ENCODE measurements at places on chromosomes 1 and 21.
A peak's percentile ranks its signal among the peaks of the same experiment; 100 is the strongest.

DNA sequence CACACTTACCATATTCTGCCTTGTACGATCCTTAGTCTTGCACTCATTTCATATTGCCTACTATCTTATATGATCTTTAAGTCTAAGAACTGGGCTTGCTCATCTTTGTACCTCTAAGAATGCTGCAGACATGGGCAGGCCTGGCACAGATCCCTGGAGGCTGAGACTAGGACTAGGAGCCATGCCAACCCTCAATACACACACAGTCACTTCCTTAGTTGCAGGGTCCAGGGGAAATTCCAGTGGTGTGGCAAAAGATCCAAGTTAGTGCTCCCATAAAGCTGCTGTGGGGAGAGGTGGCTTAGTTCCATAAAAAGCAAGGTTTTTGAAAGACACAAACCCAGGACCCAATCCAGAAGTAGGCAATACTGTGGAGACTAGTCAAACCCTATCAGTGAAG, 59.9 kb downstream of the CYYR1 start:
- no peak for DNase-seq

GRCh38 chr21:35520302-35520701, 471.2 kb upstream of the RUNX1 start:
- no peak for DNase-seq

GRCh38 chr1:207070811-207071210, 17.7 kb downstream of the PFKFB2 start:
- no peak for DNase-seq

GRCh38 chr21:42735061-42735460, 81.6 kb downstream of the PDE9A start:
- DNase-seq: no peak

GRCh38 chr1:40315795-40316594, 1.1 kb downstream of the COL9A2 start:
- no peak for DNase-seq

- no peak for DNase-seq
These were observed 11.6 kb downstream of the STYXL2 start for GRCh38 chr1:167105271-167106118.

GRCh38 chr1:12078938-12079861, 16.1 kb downstream of the TNFRSF8 start:
- no peak for DNase-seq

- DNase-seq: no peak
These were observed 48.8 kb downstream of the PIK3CD start for GRCh38 chr1:9700340-9700739.

- no peak for DNase-seq
These were observed 456.1 kb upstream of the ADAMTS5 start for GRCh38 chr21:27423038-27423437.

DNA sequence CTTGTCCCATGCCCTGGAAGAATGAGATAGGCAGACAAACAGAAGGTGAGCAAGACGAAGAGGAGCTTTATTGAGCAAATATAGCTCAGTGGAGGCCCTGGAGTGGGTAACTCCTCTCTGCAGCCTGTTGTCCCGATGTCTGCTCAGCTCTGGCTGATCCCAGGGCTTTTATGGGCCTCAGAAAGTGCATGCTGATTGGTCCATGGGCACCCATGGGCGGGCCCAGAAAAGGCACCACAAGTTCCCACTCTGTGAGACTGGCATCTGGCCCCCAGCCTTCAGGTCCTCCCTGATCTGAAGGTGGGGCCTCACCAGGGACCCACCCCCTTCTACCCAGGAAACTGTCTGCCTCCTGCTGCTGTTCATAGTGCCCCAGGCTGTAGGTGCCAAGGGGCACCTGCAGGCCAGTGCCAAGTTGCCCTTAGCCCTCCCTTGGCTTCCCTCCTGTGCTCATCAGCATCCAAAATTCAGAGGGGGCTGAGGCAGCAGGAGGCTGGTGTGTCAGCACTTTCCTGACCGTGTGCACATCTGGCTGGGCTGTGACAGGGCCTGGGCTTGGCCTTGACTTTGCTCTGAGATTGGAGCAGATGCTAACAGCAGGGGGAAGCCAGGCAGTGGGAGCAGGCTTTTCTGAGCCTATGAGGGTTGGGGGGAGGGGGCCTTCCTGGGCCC, 35.4 kb downstream of the ACTL8 start:
- no peak for DNase-seq

DNA sequence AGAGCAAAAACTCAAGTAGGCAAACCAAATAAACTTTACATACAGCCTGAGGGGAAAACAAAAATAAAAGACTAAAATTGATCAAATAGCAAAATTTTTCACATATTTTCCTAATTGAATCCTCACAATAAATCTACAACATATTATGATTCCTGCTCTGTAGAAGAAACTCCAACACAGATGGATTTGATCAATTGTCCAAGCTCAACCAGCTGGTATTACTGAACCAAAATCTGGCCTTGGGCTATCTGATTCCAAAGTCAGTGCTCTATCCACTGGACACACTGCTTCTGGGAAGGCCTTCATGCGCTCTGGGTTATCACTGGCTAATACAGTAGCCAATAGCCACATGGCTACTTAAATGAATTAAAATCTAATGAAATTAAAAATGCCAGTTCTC, 39.3 kb downstream of the PCNX2 start:
- no peak for DNase-seq

DNA sequence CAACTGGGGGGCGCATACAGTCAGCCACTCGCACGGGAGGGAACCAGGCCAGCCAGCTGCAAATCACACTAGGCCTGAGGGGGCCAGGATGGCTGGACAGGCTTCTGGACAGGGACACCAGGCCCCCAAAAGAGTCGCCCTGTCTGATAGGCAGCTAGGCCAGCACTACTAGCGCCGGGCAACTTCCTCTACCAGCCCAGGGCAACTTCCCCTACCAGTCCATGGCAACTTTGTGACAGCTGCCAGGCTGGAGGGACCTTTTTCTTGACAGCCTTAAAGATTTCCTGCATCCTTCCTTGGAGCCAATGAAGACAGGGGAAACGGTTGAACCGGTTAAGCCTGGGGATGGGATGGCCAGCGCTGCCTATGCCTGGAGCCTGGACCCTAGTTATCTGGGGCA, 5.1 kb downstream of the IFFO2 start:
- no peak for DNase-seq

DNA sequence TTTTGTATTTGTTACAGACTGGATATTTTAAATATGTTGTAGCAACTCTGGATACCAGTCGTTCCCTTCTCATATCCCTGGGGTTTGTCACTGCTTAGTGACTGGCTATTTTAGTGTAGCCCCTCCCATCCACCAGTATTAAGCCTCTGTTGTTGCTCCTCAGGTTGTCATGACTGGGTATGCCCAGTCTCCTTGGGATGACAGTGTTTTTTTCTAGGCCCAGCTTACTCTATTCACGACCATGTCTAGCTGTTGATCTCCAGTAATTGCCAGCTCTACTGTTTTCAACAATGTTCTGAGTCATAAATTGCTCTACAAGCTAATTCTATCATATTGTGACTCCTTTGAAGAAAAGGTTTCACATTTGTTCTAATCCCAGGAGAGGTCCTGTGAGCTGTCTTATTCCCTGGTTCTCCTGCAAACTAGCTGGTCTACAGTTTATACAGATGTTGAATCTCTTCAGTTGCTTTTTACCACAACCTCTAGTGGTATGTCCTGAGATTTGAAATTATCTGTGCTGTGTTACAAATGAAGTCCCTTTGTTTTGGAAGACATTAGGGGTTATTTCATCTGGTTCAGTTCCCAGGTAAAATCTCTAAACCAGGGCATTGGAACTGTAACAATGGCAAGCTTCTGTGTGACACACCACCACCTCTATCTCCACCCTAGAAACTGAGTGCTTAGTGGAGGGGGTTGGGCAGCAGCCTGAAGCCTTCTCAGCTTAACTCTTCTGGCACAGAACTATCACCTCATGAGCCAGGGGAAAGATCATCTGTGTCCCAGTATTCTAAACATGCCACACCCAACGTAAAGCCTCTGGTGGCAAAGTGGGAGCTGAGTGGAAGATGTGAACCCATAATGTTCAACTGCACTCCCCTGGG, 124.6 kb downstream of the TRIM33 start:
- no peak for DNase-seq

DNA sequence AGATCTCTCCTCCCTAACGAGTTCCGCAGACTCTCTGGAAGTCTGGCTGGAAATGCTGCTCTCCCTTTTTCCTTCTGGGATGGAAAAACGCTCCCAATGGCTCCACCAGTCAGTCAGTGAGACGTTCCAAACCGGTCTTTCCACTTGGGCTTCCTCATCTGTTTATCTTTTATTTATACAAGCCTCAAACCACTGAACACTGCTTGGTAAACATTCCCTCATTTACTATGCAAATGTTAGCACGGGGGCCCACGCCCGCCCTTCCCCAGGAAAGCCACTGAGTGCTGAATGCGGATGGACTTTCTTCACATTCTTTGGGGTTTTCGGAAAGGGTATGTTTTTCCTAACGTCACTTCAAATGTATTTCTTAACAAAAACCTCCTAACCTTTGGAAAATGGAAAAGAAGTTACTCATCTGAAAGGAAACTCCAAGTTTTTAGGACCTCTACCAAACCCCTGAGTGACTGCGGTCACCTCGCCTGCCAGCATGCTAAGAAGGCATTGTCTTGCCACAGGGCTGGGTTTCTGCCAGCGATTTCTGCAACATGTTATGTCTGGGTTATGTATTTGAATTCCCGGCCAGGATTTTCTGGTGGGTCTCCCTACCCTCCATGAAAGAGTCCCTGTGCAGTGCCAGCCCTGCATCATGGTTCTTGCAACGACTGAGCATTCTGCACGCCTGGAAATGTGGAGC, 14.0 kb upstream of the UMODL1 start:
- no peak for DNase-seq

GRCh38 chr21:42213082-42213774, 5.7 kb upstream of the ABCG1 start:
- DNase-seq: no peak

GRCh38 chr1:107953556-107953955, 11.4 kb downstream of the VAV3 start:
- no peak for DNase-seq

GRCh38 chr1:27521861-27522431, 32.0 kb upstream of the WASF2 start:
- DNase-seq: no peak

DNA sequence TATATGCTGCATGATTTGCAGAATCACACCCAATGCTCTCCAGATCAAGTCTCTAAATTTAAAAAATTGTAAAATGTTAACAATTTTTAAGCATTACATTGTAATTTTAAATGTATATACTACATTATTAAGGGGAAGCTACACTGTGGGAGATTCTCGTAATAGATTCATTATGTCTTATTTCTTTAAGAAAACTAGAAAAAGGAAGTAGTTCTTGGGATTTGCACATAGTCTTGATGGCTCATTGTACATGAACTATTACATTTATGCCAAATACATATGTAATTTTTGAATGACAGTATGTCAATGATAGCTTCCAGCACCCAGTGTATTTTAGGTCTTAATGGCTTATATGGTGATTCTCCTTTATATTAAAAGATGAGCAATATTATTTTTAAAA, 250.3 kb downstream of the PTPRC start:
- DNase-seq: no peak

- peak; percentile 98 for DNase-seq
These were observed at the start of gene PTTG1IP for GRCh38 chr21:44873356-44874239. PTTG1IP (minus strand) TSS chr21:44873690; CDS start chr21:44873616, 74 bp downstream.

GRCh38 chr1:157098519-157098918, 1.1 kb downstream of the ETV3L start:
- DNase-seq: no peak

DNA sequence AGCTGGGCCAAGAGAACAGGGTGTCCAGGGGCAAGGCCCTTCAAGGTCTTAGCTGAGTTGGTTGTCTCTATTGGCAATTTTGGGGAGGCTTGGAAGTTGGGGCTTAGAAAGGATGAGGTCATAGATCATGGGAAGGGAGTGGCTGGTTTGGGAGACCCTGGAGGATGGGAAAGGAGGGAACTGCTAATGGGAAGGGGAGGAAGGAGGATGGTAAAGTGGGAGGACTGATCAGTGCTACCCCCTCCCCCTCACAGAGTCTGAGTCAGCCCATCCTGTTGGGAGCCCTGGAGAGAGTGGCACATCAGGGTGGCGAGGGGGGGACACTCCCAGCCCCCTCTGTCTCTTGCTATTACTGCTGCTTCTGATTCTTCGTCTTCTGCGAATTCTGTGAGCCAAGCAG, 5.1 kb downstream of the EFNA4 start:
- DNase-seq: no peak

DNA sequence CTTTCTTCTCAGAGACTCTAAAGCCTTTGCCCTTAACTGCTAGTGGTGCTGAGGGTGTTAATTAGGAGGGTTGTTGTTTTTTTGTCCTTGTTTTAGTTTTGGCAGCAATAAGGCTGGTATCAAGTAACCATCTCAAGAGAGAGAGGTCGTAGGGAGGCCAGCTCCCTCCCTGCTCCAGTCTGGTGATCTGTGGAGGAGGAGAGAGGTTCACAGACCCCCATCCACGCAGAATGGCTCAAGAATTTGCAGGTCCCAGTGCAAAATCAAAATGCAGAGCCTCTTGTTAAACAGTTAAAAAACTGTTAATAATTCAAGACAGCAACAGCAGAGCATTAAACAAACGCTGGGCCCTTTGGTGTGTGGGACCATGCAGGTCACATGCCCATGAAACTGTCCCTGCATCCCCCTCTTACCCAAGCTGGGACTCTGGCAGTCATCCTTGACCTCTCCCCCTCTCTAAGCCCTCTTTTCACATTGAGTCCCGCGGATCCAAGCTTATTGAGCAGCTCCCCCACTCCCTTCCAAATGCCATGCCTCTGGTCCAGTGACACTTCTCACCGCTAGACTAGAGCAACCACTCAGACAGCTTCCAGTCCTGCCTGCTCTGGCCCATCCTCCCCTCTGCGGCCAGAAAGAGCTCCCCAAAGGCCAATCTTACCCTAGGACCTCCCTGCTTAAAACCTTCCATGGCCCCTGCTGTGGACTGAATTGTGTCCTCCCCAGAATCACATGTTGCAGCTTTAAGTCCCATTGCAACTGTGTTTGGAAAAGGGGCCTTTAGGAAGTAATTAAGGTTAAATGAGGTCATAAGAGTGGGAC, 47.7 kb upstream of the RPL11 start:
- DNase-seq: no peak

DNA sequence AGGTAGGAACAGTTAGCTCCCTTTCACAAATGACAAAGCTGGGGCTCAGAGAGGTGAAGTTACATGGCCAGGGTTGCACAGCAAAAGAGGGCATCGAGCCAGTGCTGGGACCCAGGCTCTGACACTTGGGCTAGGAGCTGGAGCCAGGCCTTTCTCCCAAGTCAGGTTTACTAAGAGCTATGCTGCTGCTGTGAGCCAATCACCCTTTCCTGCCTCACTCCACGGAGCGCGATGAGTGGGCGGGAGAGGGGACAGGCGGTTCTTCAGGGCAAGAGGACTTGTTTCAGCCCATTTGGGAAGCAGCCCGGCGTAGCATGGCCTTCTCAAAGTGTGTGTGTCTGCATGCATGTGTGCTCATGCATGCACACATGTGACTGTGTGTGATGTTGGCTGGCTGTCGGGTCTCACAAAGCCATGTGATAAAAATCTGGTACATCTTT, 10.6 kb downstream of the ID3 start:
- no peak for DNase-seq

GRCh38 chr1:51843948-51844347, 34.6 kb downstream of the NRDC start:
- no peak for DNase-seq

- DNase-seq: no peak
These were observed 1.3 kb downstream of the AHDC1 start for GRCh38 chr1:27602462-27603308.

GRCh38 chr1:96367791-96368190, 353.8 kb upstream of the PTBP2 start:
- no peak for DNase-seq
